ENCODE measurements at places on chromosomes 3 and 15.
A peak's percentile ranks its signal among the peaks of the same experiment; 100 is the strongest.

DNA sequence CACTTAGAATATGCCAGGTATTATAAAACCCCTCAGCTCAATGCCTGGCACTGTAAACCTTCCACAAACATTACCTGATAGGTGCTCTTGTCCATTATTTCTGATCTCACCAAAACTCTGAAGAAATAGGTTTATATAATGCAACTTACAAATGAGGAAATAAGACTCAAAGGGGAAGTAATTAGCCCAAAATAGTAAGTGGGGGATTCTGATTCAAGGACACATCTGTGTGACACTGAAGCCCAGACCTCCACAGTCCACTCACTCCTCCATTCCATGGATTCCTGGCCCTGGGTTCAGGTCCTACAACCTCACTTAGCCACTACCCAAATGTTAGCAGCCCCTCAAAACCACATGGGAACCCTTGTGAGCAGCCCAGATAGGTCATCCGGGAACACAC is 49.9 kb downstream of the TRANK1 start:
- no peak for DNase-seq

DNA sequence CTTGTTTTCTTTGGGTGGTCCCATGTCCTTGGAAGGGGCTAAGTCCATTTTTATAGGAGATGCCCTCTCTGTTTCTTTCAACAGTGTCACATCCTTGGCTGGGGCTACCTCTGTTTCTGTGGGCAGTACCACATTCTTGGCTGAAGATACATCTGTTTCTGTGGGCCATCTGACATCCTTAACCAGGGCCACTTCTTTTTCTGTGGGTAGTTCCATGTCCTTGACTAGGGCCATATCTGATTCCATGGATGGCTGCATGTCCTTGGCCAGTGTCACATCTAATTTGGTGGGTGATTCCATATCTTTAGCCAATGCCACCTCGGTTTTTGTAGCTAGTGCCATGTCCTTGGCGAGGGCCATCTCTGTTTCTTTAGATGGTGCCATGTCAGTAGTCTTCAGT is 99.5 kb downstream of the MAP4 start:
- no peak for DNase-seq

DNA sequence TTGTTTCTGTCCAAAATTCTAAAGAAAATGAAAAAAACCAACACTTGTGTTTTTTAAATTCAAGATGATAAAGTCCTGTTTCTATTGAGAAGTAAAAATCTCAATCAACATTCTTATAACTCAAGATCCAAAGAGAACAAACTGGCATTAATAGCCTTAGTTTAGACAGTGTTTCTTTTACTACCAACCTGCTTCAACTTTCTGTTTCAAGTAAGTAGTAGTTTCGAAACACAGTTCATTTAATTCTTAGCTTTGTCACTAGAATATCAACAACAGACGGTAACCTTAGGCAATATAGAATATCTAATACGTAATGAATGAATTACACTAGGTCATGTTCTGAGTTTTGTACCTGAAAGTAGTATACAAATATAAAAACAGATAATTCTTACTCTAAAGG is 23.7 kb downstream of the CIP2A start:
- no peak for DNase-seq

DNA sequence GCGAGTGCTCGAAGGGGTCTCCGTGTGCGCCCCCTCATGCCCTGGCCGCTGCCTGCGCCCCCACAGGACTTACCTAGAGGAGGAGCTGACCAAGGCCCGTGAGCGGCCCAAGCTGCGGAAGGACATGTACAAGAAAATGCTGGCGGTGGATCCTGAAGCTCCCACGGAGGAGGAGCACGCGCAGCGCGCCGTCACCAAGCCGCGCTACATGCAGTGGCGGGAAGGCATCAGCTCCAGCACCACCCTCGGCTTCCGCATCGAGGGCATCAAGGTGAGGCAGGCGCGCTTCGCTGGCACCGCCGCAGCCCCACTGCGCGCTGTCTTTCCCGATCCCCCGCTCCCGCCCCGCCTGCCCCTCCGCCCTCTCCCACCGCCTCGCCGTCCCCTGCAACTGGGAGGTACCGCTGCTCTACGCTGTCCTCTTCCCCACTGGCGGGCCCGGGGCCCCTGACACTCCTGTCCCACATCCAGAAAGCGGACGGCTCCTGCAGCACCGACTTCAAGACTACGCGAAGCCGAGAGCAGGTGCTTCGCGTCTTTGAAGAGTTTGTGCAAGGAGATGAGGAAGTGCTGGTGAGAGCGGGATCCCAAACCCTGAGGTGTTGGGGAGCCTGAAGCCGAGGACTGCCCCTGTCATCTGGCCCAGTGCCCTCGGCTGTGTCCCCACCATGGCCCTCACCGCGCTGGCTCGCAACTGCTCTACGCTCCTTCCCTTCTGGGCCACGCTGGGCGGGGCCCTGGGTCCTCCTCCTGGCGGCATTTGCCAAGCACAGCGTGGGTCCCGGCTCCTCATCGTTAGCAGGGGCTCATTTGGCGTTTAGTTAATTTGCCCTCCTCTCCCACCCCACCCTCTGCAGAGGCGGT is 8.5 kb downstream of the ITPKA start:
- DNase-seq, result peak; percentile 35

- DNase-seq, result no peak
Observed at GRCh38 chr3:35746492-35746891, 107.2 kb downstream of the ARPP21 start.

DNA sequence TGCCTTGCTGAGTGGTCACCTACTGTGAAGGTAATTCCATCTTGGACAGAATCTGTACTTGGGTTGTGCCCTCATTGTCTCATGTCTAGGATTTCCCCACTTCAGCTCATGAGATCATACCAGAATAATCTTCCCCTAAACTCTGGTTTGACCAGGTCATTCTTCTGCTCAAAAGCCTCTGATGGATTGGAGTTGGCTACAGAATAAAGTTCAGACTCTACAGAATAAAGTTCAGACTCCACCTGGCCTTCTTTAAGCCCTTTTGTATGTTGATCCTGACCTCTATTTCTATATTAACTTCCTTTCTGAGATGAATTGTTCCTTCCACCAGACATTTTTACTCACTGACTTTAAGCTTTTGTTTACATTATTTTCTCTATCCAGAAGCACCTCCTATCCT is 6.4 kb upstream of the GLCE start:
- DNase-seq, result no peak

DNA sequence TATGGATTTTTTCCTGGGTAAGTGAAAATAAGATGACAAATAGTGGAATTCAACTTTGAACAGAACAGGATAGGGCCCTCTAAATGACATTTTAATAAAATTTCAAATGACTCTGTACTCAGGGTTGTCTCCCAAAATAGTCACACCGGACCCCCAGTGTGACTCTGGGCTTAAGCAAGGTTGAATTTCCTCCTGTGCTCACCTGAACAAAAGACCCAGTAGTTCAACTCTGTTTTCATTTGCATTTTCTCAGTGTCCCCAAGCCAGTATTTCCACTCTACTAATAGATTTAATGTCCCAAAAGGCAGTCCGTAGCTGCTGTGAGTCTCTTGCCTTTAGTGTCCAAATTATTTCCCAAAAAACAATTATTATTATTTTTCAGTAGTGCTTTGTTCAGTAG is 296.6 kb downstream of the PLOD2 start:
- DNase-seq, result no peak

DNA sequence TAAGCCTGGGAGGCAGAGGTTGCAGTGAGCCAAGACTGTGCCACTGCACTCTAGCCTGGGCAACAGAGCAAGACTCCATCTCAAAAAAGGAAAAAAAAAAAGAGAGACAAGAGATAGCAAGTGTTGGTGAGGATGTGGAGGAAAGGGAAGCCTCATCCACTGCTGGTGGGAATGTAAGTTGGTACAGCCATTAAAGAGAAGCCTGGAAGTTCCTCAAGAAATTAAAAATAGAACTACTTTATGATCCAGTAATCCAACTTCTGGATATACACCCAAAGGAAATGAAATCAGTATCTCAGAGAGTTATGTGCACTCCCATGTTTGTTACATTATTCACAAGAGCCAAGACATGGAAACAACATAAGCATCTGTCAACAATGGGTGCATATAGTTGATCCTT is 14.9 kb downstream of the PYGO1 start:
- no peak for DNase-seq

DNA sequence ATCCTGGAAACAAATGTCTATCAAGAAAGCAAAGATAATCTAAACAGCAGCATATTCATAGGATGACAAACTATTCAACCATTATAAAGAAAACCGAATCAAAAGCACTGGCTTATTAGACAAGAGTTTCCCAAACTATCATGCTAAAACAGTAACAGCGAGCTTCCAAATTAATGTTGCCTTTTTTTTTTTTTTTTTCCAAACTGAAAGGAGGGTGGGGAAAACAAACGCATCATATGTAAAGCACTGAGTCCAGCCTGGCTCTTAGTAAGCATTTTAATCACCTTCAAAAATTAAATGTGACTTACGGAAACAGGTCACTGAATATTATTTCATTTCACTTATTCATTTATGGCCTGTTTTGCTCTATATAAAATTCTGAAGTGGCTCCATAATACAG is 2.3 kb downstream of the TJP1 start:
- DNase-seq, result no peak

GRCh38 chr3:4742359-4742758 is 236.9 kb upstream of the BHLHE40 start:
- DNase-seq, result no peak

DNA sequence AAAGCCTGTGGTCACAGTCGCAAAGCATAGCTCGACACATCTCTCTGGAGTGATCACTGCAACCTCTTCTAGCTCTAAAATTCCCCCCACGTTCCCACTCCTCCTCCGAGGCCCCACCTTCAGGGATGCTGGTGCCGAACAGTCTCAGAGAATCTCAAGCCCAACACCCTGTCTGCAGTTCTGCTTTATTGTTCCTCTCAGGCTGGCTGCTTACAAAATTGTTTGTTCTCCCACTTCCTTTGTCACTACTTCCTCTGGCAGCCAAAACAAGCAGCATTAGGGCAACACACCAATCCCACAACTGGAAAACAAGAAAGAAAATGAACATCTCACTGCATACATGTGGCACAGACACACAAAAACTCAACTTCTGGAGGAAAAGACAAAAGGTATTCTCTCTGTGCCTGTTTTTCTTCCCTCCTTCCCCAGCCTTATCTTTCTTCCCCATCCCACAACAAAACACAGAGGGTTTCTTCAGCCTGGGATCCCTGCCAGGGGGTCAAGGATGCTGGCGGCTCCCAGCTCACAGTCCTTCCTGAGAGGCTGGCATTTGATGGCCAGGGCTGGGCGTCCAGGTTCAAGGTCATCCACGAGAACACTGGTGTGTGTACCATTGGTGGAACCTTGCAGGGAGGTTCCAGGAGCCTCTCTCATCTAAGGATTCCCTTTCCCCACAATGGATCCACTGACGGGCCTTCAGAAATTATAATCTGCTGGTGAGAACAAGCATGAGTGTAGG is 108.4 kb downstream of the TMCO5A start:
- no peak for DNase-seq

- DNase-seq, result no peak
Observed at GRCh38 chr3:125129512-125129997, 73.8 kb upstream of the HEG1 start.

GRCh38 chr15:48456134-48456533 is 124.9 kb downstream of the DUT start:
- DNase-seq, result no peak

DNA sequence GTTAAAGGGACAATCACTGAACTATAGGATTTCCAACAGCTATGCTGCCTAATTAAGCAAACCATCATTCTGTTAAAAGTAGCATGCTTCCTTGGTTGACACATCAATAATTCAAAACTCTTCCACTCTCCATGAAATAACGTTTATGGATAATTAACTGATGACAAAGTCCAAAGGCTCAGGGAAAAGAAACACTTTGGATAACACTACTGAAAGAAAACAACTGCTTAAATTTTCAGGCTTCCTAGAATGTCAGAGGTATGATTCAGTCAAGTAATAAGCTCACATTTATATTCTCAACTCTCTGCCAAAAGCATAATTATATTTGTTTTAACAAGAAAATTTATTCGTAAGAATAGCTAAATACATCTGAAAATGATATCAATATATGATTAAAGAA is 49.6 kb downstream of the WDR72 start:
- no peak for DNase-seq

DNA sequence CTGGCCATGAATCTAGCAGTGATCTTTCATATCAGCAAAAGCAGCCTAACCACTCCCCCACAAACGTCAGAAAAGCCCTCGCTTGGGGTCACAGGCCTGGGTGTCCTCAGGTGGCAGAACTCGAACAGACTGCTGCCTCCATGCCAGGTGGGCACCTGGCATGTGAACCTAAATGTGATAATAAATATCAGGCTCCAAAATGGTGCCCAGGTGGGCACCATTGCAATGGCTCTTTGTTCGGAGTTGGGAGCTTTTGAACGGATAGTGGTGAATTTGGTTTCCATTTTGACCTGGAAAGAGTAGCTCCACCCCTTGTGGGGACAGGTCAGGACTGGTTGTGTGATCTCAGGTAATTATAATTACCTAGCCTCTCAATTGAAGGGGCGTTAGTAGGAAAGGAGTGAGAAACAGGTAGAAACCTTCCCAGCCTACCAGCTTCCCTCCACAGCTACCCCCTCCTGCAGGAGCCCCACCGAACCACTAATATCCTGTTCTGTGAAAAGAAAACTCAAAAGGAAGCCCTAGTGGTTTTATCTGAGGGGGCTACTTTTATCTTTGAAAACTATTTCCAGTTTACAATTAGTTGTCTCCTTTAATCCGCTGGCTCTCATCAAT is 18.1 kb downstream of the MYO1E start:
- DNase-seq, result no peak

DNA sequence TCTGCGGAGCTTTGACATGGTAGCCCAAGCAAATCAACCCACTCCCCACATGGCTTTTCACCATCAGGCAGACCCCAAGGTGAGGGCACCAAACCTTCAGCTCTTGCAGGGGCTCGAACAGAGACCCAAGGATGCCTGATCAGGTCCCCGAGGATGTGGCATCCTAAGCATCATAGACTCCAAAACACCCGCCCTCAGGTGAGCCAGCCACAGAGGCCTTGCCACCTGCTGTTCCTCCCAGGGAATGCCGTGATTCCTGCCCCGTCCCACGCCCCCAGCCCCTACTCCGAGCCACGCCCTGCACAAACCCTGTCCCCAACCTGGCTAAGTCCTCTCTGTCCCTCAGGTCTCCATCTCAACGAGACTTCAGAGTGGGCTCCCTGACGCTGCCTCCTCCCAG is 34.7 kb upstream of the SLC41A3 start:
- DNase-seq, result no peak

- no peak for DNase-seq
Observed at GRCh38 chr15:33100314-33100713, 94.2 kb downstream of the FMN1 start.

GRCh38 chr3:94070341-94070911 is 7.6 kb downstream of the NSUN3 start:
- DNase-seq, result no peak

DNA sequence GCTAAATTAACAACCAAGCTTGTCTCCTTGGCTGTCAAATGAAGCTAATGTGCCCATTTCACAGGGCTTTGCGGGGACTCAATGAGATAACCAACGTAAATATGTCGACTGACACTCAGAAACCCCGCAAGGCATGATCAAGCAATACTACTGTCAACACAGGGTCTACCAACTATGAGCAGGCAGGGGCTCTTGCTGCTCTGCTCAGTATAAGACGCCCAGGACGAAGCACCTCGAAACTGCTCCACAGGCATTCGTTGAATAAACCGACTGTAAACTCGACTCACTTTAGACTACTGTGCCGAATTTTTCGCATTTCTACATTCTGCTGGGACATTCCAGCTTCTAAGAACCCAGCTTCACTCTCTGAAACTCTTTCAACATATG is 55.0 kb downstream of the FEZF2 start:
- DNase-seq, result no peak

GRCh38 chr3:150467381-150467780 is 59.3 kb downstream of the TSC22D2 start:
- DNase-seq, result no peak

GRCh38 chr15:89391685-89392257 is 57.1 kb upstream of the POLG start:
- DNase-seq, result no peak

Data from CD4-positive, alpha-beta T cell treated with Interleukin-2 at 100 ng/mL for 4 hours (primary cell).